MG63 (cell line): ENCODE measurements at places on chromosomes 6 and 20. TPM values are rescaled to one million over a fixed set of nuclear protein-coding genes. Genes with fewer than 3 reads are reported as not detected.

- DNase-seq = no peak
Measured at GRCh38 chr20:63458170-63459069, 14.0 kb downstream of the KCNQ2 start.

DNA sequence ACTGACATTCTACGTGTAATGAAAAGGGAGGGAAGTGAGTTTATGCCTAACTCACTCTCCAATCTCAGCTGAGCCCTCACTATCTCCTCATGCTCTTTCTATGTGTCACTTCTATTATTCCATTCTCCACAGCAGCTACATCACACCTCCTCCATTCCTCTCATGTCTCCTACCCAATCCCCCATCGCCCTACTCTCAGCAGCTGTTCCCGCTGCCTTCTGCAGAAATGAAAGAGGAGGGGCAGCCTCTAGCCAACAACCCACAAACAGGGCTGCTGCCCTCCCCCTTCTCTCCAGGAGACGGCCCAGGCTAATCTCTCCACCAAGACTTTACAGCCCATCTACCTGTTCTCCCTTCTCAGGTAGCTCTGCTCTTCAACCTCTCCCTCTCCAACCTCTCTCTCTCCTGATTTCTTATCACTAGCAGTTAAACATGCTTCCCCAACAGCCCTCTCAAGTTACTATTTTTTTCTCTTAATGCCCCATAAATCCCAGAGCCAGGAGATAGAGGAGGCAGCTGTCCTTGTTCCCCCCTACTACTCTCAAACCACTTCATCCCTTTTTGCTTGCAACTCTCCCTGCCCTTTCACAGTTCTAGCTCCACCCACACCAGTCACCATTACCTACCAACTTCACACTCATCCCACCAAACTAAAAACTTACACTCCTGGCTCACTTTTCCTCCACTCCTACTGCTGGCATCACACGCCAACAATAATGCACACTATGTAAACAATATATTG is 136.5 kb downstream of the BTBD9 start:
- no peak for DNase-seq

GRCh38 chr6:91083211-91083610 is 496.3 kb upstream of the MAP3K7 start:
- DNase-seq = peak; percentile 2

DNA sequence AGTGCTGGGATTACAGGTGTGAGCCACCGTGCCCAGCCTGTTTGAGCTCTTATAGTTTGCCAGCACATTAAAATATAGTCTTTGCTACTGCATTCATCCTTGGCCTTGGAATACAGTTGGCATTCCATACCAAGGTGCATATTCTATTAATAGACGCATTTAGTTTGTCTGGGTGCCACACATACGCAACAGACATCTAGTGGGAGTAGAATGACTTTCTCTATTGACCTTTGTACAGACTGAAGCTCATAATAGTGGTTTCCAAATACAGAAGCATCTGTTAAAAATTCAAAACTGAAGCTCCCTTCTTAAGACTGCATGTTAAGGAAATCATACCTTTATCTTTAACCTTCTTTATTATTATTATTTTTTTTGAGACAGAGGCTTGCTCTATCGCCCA is 46.7 kb upstream of the FNDC1 start:
- DNase-seq = no peak

DNA sequence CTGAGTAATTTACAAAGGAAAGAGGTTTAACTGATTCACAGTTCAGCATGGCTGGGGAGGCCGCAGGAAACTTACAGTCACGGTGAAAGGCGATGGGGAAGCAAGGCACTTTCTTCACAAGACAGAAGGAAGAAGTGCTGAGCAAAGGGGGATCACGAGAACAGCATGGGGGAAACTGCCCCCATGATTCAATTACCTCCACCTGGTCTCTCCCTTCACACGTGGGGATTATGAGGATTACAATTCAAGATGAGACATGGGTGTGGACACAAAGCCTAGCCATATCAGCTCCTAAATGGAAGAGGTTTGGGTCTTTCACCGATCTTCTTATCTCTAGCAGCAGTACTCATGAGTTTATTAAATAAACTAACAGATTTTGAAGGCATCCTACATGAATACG is 152.9 kb upstream of the RUNX2 start:
- DNase-seq = no peak

GRCh38 chr6:36873612-36874442 is 776 bp downstream of the PPIL1 start:
- peak; percentile 11 for DNase-seq

DNA sequence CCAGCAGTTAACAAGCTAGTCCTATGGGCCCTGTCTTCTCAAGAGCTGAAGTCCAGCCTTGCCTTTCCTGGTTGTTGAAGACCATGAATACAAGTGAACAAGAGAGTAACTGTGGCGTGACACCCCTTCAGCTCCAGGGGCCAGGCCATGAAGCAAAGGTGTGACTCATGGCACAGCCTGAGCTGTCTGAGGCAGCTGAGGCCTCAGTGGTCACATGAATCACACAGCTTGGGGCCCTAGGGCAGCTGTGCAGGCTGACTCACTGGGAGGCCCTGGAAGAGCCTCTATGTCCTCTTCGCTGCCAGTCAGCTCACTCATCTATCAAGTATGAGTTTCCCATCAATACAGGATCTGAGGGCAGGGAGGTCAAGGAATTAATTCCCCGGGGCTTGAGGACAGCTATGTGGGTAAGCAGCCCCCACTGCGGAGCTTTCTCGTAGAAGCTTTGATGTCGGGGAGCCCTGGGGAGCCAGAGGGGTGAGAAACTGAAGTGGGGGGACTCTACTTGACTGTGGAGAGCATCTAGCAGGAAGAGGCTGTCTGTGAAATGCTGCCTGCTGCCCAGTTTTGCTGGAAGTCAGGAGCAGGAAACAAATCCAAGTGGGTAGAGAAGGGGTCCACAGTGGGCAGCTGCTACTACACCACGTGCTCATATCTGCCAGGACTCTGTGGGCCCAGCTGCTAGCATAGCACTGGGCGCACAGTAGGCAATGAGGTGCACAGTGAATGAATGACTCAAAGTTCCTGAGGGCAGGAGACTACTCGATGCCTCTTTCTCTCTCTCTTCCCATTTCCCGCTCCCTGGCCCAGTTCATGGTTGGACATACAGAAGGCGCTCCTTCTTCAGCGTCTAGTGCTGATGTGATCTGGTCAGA is 13.7 kb upstream of the FAM83C start:
- DNase-seq = peak; percentile 100

Gene MAPK13
- 0.37 and 0.99 TPM in 2 replicates for total RNA-seq

Gene CLIC5
- total RNA-seq = not detected in 2 replicates
